ENCODE measurements at places on chromosomes 16 and 17. TPM values are rescaled to one million over a fixed set of nuclear protein-coding genes. Genes with fewer than 3 reads are reported as not detected.

- DNase-seq, result peak; percentile 63
Observed at GRCh38 chr17:1487939-1488825, 4.3 kb downstream of the MYO1C start.

GRCh38 chr17:35918665-35919064, 11.9 kb downstream of the RDM1 start:
- DNase-seq, result no peak

DNA sequence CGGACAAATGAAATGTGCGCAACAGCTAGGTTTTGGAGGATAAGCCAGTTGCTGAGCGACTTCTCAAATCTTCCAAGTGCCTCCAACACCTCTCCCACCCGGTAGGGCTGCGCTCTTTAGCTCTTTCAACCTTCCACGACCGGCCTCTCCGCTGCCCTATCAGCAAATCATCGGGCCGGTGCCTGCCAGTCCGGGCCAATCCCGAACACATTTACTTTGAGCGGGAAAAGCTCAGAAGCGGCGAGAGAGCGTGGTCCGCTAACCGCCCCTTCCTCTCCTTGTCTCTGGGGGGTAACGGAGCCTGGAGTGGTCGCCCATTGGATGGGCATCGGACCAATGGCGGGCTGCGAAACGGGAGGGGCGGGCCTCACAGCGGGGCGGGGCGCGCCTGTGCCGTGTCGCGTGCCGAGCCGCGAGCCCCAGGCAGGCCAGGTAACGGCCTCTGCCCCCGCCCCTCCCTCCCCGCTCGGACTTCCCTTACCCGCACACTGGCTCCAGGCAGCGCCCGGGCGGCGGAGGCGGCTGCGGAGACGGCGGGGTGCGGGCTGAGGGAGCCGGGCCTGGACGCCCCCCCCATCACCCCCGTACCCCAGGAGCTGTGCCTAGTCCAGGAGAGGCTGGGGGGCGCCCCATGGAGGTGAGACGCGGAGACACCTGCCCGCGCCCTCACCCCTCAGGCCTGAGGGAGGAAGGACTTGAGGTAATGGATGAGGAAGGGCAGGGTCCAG, at the start of gene MEIOC:
TSS of gene MEIOC (plus strand) at position 486 of the 728 bp plus-strand sequence. CDS start at position 632, 146 bp downstream.
- DNase-seq, result no peak

DNA sequence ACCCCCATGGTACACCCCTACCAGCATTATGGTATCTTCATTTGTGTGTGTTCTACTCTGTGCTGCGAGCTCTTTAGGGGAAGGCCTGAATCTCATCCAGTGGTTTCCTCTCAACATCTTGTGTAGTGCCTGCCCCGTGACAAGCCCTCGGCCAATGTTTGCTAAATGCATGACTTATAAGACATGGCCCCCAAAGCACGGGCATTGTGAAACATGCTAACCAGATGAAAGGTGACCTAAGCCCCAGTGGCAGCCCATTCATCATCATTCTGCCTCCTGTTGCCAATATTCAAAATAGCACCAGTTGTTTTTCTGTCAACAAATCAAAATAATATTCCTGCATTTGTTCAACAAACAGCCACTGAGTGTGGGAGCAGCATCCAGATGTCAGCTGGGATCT, 108.8 kb upstream of the HSBP1 start:
- no peak for DNase-seq

GRCh38 chr17:68491381-68492231, 20.6 kb upstream of the PRKAR1A start:
- DNase-seq, result peak; percentile 52

DNA sequence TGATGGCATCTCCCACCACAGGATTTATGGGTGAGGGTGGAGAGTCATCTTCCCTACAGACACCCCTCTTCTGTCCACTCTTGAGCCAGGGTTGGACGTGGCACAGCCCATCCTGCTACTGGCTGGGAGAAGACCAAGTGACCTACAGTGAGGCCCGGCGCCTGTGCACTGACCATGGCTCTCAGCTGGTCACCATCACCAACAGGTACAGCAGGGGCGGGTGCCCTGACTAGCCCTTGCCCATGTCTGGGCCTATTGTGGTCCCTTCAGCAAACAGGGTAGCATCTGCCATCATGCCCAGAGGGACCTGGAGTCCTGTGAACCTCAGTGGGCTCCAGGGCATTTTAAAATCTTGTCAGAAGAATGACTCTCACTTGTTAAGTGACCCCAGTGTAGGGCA, 48.2 kb downstream of the MRC2 start:
- no peak for DNase-seq

- DNase-seq, result peak; percentile 22
Observed at GRCh38 chr17:10754861-10755591, 25.2 kb upstream of the TMEM220 start.

GRCh38 chr16:1900452-1900774, 17.8 kb downstream of the HS3ST6 start:
- no peak for DNase-seq

- DNase-seq, result no peak
Observed at GRCh38 chr16:52557236-52557635, 10.3 kb upstream of the TOX3 start.

DNA sequence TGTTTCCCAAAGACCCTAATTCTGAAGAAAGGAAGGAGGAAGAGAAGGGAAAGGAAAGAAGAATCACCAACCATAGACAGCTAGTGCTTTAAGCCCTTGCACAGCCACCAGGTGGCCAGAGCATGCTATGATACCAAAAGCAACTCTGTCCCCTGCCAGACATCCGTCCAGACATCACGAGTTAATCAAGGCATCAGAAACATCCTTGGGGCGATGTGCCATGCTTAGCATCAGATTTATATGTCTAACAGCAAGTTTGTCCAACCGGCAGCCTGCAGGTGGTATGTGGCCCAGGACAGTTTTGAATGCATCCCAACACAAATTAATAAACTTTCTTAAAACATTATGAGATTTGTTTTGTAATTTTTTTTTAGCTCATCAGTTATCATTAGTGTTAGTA, 2.9 kb upstream of the CRYBA1 start:
- DNase-seq, result peak; percentile 73

DNA sequence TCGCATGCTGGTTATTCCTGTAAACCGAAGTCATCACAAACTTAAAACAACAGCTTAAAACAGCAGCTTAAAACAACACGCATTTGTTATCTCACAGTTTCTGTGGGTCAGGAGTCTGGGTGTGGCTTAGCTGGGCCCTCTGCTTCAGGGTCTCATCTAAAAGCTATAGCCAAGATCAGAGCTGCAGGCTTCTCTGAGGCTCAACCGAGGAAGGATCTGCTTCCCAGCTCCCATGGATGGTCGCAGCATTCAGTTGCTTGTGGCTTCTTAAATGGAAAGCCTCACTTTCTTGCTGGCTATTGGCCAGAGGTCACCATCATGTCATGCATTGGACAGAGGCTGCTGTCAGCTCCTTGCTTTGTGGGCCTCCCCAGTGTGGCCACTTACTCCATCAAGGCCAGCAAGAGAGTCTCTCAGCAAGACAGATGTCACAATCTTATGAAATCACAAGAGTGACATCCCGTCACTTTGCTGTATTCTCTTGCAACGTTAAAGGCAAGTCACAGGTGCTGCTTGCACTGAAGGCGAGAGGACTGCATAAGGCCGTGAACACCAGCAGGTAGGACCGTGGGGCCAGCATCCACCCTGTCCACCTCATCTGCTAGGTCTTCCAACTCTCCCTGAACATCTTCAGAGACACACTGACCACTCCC, 117.9 kb upstream of the TNRC6C start:
- no peak for DNase-seq

DNA sequence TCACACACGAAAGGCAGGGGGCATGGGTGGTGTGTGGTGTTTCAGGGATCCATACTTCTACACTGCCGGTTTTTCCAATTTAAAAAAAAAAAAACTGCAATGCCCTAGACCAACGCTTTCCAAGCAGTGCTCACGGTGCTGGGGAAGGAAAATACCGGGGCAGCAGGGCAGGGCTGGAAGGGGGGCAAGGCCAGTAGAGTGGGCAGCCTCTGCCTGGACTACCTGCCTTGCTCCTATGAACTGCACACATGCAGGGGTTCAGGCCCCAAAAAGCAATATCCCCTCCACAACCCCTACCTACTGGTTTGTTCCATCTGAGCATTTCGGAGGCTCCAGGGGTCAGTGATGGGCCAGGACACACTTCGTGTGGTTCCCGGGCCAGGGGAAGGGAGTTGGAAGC, 29.4 kb downstream of the RPH3AL start:
- no peak for DNase-seq

GRCh38 chr16:69741519-69741918, 13.2 kb downstream of the NOB1 start:
- DNase-seq, result no peak

- DNase-seq, result no peak
Observed at GRCh38 chr16:12204601-12205000, 228.1 kb downstream of the SNX29 start.

- DNase-seq, result no peak
Observed at GRCh38 chr16:10526962-10527361, 53.4 kb downstream of the EMP2 start.

DNA sequence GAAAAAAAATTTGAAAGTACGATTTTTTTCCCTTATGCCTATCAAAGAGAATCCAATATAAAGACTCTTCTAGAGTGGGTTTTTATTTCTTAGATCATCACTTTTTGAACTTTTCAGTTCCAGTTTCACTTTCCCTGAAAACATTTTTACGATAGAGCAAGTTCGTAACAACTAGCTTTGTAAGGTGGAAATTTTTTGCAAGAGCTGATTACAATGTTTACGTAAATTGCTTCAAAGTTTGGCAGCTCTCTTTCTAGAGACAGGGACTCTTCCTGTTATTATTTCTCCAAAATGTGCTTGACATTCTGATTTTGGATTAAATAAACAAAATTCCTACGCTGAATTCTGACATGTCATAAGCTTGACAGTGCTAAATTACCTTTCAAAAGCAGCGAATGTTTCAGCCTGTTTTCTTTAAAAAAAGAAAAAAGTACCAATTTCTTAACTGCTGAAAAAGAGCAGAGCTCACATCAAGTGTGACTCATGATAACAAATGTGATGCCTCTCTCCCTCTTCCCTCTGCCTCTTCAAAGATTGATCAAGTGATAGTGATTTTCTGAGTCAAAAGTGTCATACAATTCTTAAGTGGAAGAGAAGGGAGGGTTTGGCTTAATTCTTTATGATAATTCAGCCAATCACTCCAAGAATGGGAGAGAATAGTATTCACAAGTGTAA, 175.2 kb downstream of the KCNJ2 start:
- DNase-seq, result no peak

DNA sequence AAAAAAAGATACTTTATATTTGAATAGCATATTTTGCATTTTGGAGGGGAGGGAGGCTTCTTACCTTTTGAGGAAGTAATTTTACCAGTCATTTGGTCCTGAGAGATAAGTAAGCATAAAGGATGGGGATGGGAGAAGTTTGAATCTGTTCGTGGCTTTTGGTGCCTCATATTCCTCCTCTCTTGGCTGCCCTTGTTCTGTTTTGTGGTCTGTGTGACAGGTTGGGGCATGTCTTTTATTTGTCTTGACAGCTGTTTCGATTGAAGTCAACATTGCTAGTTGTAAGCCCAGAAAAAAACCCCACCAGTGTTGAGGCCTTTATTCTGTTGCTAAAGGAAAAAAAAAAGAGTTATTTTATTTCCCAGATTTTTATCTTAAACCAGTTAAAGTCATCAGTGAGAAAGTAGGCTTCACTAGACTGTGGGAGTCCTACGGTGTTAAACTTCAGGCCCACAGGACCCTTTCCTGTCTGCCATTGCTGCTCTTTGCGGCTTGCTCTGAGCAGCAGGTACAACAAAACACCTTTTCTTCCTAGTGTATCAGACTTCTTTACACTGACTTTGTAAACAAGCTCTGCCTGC, 11.4 kb downstream of the SLC7A6 start:
- DNase-seq, result no peak

DNA sequence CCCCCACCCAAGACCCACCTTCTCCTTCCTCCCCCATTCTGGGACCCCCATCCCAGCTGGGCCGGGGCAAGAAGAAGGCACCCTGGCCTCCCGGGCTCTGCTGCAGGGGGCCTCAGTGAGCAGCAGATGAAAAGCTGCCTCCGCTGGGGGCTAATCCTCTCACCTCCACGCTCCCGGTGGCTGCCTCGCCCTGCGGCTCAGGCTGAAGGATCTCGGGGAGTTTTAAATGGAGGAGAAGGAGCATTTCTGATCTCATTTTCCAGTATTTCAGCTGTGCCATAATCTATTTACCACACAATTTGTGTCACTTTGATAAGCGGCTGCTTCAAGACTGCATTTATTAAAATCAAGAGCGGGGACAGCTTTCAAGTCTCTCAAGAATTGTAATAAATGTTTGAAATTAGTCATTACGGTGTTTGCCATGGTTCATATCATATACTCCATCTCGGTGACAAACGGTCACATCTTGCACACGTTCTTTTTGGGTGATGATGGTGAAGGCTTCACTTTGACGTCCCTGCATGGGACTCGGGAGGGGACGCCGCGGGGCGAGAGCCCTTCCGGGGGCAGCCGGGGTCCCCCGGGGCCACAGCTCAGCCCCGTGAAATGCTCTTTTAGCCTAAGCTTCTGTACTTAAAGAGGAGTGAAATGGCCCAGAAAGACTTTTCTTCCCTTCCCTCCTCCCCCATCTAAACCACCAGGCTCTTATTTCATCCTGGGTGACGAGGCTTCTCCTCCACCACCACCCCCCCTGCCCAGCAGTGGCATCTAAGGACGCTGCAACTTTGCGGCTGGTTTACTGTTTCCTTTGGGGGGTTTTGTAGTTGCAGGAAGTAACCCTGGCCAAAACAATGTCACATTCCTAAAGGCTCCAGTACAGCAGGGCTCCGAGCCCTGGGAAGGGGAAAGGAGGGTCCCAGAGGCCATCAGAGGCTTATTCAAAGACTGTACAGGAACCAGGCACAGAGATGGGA, 313.1 kb upstream of the TNRC6C start:
- no peak for DNase-seq

- peak; percentile 51 for DNase-seq
Observed at GRCh38 chr17:76446449-76447231, 6.3 kb downstream of the UBE2O start.

DNA sequence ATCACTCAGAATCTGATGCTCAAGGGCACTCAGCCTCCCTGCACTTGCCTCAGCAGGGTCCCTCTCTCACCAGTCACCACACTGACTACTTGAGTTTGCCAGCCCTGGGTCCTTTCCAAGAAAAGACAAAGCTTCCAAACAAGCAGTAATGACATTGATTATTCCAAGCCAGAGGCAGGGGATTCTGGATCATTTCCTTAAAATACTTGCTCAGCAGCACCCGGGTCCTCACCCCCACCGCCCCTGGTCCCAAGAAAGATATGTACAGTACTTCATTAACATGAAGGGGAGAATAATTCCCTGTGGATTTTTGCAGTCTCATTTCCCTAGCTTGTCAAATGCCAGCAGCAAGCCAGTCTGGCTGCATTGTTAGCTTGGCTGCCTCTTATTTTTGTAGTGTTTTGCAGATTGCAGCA, 83.2 kb upstream of the GNAO1 start:
- no peak for DNase-seq

- peak; percentile 55 for DNase-seq
Observed at GRCh38 chr17:31391496-31391949, at the start of gene RAB11FIP4. Gene RAB11FIP4 (plus strand): TSS chr17:31391675. CDS start chr17:31391853, 178 bp downstream.

Gene NPIPB8
- total RNA-seq, result not detected

Gene HOXB8
- 0.69 TPM for total RNA-seq

Gene GNAO1
- 3.7 TPM for total RNA-seq

Gene TNK1
- total RNA-seq, result 0.24 TPM

Gene SCGB1C2
- total RNA-seq, result not detected

Gene GNG13
- not detected for total RNA-seq

Gene TBC1D16
- total RNA-seq, result 1,023 TPM

Gene PIPOX
- not detected for total RNA-seq

Gene WNT9B
- total RNA-seq, result not detected

Gene HSD17B1
- total RNA-seq, result 0.82 TPM

Gene CBFA2T3
- not detected for total RNA-seq

Gene WSCD1
- 0.35 TPM for total RNA-seq

Gene BICDL2
- total RNA-seq, result 0.24 TPM

Gene KRT24
- total RNA-seq, result not detected

Gene ZG16
- total RNA-seq, result not detected

All from SK-MEL-5 (cell line).